ENCODE measurements at places on chromosomes 16 and 17. TPM values are rescaled to one million over a fixed set of nuclear protein-coding genes. Genes with fewer than 3 reads are reported as not detected.

The ADAMTS18 gene
- polyA plus RNA-seq: 3.0 TPM

The TP53TG3B gene
- polyA plus RNA-seq: not detected

DNA sequence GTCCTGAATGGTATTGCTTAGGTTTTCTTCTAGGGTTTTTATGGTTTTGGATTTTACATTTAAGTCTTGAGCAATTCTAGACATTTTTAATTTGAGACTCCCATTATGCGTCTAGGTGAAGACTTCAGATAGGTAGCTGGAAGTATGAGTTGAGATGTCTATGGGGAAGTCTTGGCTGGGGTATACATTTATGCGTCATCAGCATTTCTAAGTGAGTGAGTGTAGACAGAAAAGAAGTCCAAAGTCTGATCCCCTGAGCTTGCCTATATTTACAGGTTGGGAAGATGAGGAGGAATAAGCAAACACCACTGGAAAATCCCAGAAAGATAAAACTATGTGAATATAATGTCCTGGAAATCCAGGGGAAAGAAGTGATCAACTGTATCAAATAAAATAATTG lies 68.9 kb downstream of the KCNJ2 start:
- no peak for DNase-seq

DNA sequence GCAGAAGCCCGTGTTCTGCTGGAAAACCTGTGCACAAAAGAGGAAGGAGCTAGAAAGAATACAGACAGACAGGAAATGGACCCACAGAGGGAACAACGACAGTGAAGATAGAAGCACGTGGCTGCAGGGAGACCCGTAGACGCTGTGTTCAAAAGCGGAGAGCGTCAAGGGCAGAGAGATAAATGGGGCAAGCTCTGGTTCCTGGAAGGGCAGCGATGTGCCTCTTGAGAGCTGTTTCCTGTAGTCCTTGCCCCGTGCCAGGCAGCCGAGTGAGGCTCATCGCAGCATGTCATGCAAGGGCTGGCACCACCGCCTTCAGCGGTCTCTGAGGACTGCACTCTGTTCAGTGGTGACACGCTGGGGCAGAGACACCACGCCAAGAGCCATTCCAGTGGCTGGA lies 43.6 kb upstream of the CACNG5 start:
- DNase-seq: no peak

- DNase-seq: no peak
Observed at GRCh38 chr16:51898872-51899271, 648.1 kb downstream of the TOX3 start.

- DNase-seq: no peak
Observed at GRCh38 chr16:87924811-87925670, 11.3 kb downstream of the CA5A start.

- no peak for DNase-seq
Observed at GRCh38 chr16:47888142-47888541, 267.7 kb downstream of the ABCC12 start.

Measured in right lung (tissue), 10 donors.